ENCODE measurements at places on chromosomes 5 and 9. TPM values are rescaled to one million over a fixed set of nuclear protein-coding genes. Genes with fewer than 3 reads are reported as not detected.
A peak's percentile ranks its signal among the peaks of the same experiment; 100 is the strongest.

DNA sequence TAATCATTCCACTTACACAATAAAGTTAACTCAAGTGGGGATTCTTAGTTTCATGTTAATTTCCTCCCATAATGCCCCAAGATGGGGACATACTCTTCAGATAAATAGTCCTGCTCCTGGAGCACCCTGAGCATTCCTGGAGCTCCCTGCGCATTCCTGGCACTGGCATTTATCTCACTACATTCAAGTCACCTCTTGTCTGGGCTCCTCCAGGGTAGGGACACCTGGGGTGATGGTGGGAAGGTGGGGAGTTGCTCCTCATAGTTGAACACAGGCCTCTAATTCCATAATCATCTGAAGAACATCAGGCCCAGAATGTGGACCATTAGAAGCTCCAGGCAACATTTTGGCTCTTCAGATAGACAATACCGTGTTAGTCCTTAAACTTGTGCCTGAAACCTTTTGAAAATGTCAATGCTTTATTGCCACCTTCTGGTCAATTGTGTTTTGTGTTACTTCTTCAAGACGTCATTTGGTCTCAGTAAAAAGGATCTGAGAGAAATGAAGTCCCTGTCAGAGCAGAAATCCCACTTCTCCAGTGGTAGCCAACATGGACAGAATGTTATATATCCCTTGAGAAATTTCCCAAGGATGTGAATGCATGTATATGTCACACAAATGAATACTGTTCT is 14.2 kb upstream of the AGGF1 start:
- peak; percentile 7 for DNase-seq

The IFNA1 gene
- not detected for total RNA-seq

DNA sequence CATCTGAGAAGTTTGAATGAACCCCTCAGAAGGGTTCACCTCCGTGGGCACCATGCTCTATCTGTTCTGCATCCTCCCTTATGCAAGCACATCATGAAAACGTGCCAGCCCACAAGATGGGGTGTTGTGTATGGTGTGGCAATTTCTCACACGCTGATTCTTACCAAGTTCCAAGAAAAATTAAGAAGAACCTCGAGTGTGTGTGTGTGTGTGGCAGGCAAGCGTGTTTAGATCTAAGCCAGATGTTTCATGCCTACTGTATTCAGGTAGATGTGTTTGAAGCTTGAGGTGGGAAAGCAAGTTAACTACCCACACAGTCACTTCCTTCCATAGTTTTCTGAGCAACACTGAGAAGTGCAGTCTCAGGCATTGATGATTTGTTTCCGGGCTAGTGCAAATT is 77.7 kb upstream of the GNA14 start:
- no peak for DNase-seq

The ADAMTS13 gene
- total RNA-seq: 3.5 TPM

The CSF2 gene
- total RNA-seq: not detected

The DAP gene
- total RNA-seq: 20.6 TPM

DNA sequence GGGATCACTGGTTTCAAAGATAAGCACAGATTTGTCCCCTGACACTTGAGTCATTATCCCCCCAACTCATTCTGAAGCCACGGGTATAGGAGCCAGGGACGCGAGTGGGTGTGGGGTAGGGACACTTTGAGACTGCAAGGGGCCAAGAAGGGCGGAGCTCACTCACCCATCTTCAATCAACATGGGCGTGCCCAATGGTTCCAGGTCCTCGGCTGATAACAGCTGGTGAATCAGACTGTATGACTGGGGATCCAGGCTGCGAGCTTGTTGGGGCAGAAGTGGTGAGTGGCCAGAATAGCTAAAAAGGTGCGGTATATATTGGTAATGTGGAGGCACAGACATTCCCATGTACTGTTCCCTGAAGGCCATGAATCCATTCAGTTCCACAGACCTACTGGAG is 30.7 kb upstream of the NR5A1 start:
- no peak for DNase-seq

DNA sequence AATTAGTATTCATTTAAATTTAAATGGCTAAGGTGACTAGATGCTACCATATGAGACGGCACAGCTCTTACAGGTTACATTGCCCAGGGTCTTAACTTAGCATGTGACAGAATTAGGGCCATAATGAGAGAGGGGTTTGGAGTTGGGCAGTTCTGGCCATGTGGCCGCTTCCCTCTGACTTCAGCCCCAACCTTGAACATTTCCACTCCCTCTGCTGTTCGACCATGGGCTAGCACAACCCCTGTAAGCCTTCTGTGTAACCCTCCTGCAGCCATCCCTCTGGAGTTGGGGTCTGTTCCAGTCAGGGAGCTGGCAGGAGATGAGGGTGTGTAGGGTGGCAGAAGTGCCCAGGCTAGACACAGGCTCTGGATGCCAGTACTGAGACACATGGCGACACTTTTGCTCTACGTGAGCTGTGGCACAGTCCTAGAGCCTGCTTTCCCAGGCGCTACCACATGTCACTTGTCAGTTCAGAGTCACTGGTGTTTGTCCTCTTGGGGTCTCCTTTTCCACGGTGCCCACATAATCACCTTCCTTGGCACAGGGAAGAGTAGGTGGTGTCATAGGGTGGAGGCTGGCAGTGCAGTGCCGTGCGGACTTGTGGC is 128.7 kb upstream of the PITX1 start:
- no peak for DNase-seq

DNA sequence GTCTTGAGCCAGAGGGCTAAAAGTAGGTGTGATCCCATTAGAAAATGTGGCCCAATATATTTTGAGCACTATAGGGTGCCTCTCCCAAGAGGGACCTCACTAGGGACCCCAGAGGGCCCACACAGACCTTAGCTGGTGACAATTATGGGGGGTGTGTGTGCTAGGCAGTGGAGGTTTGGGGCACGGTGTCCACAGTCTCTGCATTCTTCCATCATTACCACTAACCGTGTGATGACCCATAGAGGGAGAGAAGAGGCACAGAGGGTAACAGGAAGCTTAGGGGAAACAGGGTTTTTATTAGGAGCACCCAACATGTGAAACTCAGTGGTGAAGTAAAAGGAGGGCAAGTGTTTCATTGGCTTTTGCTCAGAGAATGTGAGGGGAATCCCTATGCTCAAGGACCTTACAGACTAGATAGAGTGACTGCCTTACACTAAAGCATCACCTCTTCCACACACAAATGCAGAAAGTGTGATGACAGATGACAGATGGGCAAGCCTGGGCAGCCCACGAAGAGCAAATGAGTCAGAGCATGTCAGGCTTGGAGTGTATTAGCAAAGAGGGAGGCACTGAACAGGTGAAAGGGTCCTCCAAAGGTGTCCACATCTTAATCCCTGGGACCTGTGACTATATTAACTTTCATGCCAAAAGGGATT is 2.5 kb upstream of the ACTL7A start:
- no peak for DNase-seq

DNA sequence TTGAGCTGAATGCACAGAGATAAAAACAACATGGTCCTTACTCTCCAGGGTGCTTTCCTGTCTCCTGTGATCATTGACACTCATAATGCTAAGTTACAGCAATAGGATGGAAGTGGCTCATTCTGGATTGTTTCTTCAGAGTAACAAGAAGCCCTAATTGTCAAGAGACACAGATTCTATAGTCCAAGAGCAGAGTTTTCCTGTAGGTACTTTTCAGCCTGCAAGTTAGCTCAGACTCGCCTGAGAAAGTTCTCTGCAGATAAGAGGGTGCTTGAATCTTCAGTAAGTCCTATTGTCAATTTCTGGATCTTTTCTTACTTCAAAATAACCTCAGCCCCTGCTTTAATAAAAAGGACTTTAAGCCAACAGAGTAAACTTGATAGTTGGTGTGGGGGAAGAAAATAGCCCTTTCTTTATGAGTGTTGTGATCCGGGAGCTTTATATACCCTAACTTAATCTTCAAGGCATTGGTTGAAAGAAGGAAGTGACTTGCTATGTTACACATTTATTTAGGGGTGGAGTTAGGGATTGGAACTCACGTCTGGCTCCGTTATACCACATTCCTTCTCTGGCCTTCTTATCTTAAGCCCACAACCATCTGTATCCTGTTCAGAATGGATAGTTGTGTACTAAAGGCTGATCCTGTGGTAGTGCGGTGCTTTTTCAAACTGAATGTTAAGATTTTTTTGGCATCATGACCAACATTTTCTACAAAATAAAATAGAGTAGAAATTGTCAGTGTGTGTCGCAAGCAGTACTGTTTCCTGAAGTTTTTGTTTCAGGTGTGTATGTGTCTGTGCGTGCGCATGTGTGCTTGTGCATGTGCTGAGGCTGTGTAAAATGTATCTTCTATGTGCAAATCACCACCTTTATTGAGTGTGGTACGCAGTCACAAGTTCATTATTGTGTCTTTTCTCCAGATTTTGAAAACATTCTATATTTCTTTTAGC is 173.9 kb downstream of the WDR70 start:
- DNase-seq: no peak

- DNase-seq: peak; percentile 29
Observed at GRCh38 chr5:15850939-15851341, 328.7 kb downstream of the MARCHF11 start.

- no peak for DNase-seq
Observed at GRCh38 chr5:180813420-180813819, 10.8 kb upstream of the MGAT1 start.

The OTP gene
- not detected for total RNA-seq

DNA sequence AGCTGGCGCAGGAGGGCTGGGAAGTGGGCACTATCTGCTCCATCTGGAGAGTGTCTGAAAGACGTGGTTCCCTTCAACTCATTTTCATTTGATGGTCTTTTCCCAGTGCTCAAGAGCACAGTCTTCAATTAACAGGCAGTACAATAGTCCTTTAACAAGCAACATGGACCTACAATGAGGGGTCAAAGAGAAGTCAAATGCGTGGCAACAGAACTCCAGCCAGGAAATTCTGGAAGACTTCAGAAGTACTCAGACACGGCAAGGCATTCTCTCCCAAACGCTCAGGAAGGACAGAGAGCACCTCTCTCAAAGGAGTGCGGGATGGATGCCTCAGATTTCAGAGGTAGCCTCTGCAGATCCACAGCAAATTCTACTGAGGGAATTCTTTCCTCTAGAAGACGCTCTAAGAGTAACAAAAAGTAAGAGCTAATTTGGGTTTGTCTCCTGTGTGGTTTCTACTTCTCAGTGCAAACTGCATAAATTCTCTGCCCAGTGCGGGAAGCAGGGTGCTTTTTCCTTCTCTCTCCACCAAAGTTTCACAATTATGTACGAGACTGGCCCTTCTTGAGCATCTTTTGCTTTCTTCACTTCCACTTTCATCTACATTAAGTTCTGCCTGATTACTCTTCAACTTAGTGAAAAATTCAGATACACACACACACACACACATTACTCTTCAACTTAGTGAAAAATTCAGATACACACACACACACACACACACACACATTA is 56.4 kb downstream of the LHFPL2 start:
- DNase-seq: no peak

DNA sequence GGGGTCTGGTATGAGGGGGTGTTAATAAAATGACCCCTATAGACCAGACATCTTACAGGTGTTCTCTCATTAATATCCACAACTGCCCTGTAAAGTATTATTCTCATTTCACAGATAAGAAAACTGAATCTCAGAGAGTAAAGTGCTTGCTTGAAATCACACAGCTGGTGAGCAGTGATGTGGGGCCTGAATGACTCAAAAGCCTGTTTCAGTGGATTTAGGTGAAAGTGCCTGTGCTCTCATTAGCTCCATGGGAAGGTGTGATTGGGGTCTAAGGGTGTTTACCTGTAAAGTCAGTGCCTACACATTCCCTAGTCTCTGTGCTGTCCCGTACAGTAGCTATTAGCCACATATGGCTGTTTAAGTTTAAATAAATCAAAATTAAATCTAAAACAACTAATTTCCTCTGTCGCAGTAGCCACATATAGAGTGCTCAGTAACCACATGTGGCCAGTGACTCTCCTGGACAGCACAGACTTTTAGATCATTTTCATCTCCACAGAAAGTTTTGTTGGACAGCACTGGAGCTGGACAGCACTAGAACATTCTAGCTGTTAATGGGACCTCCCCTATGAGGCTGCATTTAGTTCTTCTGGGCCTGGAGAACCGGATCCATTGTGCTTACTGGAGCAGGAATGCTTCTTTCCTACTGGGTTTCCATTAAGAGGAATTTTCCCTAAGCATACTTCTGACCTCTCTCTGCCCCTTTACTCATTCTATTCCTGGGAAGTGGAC is 52.5 kb upstream of the SEMA6A start:
- DNase-seq: no peak

DNA sequence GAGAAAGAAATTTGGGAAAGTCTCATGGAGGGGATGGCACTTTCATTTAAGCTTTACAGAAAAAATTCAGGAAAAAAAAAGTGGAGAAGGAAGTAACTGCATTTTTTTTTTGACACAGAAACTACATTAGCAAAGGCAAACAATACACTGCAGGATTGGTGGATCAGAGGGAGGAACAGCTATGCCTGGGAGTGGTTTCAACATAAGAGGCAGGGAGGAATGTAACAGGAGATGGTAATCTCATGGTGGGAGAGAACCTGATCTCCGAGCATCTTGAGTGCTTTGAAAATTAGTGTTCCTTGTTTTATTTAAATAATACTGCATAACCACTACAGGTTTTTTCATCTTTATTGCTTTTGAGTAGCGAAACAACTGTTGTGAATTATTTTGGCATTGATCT is 249.4 kb downstream of the FAM170A start:
- no peak for DNase-seq

DNA sequence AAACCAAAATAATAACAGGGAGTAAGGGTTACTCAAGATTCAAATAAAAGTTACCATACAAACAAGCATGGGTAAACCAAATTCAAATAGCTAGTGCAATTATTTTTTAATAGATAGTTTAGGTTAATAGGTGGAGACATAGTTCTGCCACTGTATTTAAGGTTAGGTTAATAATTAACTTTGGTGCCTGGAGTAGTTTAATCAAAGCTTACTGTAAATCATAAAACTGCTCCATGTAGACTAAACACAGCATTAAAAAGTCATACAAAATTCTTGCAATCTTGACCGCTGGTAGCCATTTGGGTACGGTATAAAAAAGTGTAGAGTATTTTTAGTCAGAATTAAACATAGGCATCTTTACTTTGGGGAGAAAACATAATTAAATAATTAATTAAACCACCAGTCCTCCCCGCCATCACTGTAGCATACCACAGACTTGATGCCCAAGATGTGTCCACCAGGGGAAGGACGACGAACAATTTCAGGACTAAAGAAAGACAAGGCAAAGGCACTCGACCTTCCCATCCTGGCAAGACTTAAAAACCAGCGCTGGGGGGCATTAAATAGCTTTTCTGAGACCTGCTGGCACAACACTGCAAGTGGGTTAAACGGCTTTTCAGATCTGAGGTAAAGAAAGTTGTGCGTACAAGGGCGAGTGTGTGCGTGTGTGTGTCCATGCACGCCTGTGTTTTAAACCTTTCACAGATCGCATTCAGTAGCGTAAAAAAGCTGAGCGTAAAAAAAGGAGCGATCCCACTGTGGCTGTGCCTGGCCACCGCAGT is 2.9 kb downstream of the SEMA6A start:
- DNase-seq: no peak

DNA sequence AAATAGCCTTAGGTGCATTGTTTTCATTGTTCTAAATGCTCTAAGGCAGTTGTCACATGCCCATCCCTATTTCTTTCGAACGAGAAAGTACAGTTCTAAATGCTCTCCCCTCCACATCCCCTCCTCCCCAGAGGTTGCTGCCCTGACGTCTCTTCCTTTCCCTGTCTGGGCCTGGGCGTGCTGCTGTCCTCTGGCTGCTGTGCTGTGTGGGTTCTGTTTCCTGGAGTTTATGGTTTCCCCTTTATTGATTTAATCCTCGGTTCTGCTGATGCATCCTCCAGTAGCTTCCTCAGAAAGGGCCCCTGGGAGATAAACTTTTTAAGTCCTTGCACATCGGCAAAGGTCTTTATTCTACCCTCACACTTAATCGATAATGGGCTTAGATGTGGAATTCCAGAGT is 48.8 kb downstream of the MVB12B start:
- no peak for DNase-seq

The ADAMTS12 gene
- 1.1 TPM for total RNA-seq

The C7 gene
- 65.0 TPM for total RNA-seq

The IL4 gene
- total RNA-seq: not detected

The RLN2 gene
- 0.55 TPM for total RNA-seq
